Muscle of leg (tissue), 16 donors: ENCODE measurements at places on chromosomes 5 and 9. TPM values are rescaled to one million over a fixed set of nuclear protein-coding genes. Genes with fewer than 3 reads are reported as not detected.
A peak's percentile ranks its signal among the peaks of the same experiment; 100 is the strongest.

GRCh38 chr5:73149540-73149939, 23.5 kb upstream of the TMEM174 start:
- DNase-seq: no peak
- no peak overlapping the region for H3K4me3 ChIP-seq
- no peaks in the 10 kb centered on the region for H3K4me1 ChIP-seq

- no peak overlapping the region for H3K27ac ChIP-seq
- H3K4me1 ChIP-seq: no peaks in the 10 kb centered on the region
- no peak overlapping the region for H3K4me3 ChIP-seq
Observed at GRCh38 chr5:81601919-81602318, 149.0 kb downstream of the SSBP2 start.

DNA sequence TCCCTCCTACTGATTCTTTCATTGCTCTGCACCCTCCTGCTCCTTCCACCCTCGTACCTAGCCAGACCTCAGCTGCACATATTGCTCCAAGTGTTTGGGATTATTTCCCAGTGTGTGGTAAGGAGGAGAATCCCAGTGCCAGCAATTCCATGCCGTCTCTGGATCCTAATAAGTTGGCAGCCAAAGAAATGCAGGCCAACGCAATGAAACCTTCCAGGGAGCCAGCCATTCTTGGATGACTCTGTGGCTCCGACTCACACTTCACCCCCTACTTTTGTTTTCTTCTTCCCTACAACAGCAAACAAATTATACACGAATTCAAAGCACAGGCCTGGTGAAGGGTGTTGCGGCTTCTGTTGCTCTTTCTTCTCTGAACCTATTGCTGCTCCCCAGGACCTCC, 82.5 kb upstream of the SLC1A3 start:
- no peaks in the 10 kb centered on the region for H3K27me3 ChIP-seq
- no peak overlapping the region for H3K27ac ChIP-seq
- H3K4me1 ChIP-seq: peaks cover 5% of the 10 kb centered on the region
- no peaks in the 10 kb centered on the region for H3K36me3 ChIP-seq
- no peak overlapping the region for H3K4me3 ChIP-seq
- DNase-seq: no peak

CDH6 gene
- total RNA-seq: 8.0 TPM

DNA sequence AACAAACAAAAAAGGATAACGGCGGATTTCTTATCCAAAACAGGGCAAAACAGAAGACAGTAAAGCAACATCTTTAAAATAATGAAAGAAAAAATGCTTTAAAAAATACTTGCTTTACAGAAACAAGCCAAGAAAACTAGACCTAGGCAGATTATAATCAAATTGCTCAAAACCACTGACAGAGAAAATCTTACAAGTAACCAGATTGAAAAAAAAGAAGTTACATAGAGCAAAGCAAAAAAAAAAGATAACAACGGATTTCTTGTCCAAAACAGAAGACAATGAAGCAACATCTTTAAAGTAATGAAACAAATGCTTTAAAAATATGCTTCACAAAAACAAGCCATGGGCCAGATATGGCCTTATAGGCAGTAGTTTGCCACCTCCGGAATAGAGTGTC, 51.1 kb downstream of the RICTOR start:
- no peak overlapping the region for H3K4me3 ChIP-seq
- no peaks in the 10 kb centered on the region for H3K36me3 ChIP-seq
- H3K27ac ChIP-seq: no peak overlapping the region
- no peaks in the 10 kb centered on the region for H3K27me3 ChIP-seq
- DNase-seq: no peak

STPG3 gene
- total RNA-seq: not detected

- H3K4me3 ChIP-seq: no peak overlapping the region
- no peaks in the 10 kb centered on the region for H3K36me3 ChIP-seq
- DNase-seq: no peak
Observed at GRCh38 chr5:9947944-9948343, 301.7 kb downstream of the ATPSCKMT start.

- H3K4me3 ChIP-seq: no peak overlapping the region
- no peaks in the 10 kb centered on the region for H3K36me3 ChIP-seq
- no peaks in the 10 kb centered on the region for H3K4me1 ChIP-seq
- DNase-seq: no peak
Observed at GRCh38 chr5:168590666-168591065, 11.5 kb upstream of the PANK3 start.

NR2F1 gene
- total RNA-seq: 1.8 TPM

PLEKHG4B gene
- total RNA-seq: 1.1 TPM

- H3K27ac ChIP-seq: no peak overlapping the region
- H3K4me1 ChIP-seq: no peaks in the 10 kb centered on the region
- no peak for DNase-seq
- no peaks in the 10 kb centered on the region for H3K27me3 ChIP-seq
- no peaks in the 10 kb centered on the region for H3K36me3 ChIP-seq
Observed at GRCh38 chr9:88013035-88013434, 38.7 kb upstream of the CDK20 start.

ANKRD55 gene
- not detected for total RNA-seq

DNA sequence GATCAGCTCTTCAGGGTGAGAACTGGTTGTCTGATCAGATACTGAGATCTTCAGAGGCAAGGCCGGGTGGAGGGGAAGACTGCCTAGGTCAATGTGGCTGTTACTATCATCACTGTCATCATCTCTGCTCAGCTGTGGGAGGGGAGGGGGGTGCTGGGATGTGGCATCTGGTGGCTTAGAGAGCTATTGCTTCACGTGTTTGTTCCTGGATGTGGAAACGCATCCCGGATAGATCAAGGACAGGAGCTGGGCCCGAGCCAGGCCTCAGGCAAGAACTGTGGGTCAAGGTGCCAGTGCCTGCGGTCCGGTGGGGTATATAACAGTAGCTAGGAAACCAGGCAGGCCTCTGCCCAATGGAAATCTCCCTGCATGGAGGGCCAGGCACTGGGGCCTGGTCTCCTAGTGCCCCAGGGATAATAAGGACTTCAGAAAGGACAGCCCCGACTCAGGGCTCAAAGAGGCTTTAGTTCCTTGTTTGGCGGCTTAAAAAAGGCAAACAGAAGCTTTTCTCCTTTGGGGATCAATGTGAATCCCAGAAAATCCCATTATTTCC, 30.3 kb upstream of the TIFAB start:
- H3K4me1 ChIP-seq: no peaks in the 10 kb centered on the region
- H3K4me3 ChIP-seq: no peak overlapping the region
- H3K36me3 ChIP-seq: no peaks in the 10 kb centered on the region
- peaks cover 49% of the 10 kb centered on the region for H3K27me3 ChIP-seq

GRCh38 chr5:119276978-119277377, 78.8 kb upstream of the TNFAIP8 start:
- no peak overlapping the region for H3K27ac ChIP-seq
- DNase-seq: no peak

DNA sequence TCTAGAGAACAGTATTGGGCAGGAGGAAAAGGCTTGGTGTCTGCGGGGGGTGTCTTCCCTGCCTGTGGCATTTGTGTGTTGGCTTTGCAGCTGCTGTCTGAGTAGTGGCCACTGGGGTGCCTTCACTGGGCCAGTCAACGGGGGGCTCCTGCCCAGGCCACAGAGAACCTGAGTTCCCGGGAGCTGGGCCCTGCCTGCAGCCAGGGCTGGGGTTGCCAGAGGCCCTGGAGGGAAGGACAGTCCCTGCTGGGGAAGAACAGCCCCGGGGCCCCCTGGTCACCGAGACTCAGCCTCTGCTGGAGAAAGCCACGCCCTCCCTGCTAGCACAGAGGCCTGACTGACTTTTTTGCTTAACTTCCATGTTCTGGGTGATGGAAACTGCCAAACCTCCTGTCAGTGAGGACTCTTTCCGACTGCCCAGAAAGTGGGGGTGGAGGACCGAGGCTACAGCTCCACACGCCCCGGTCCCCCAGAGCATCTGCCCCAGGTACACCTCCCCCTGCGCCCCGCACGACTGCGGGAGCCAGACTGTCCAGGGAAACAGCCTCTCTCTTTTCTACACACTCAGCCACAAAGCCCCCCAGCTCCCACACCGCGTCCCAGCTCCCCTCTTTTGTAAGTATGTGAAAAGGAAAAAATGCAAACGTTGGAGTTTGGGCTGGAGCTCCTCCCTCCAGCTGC, 133.4 kb downstream of the DAB2IP start:
- H3K4me3 ChIP-seq: no peak overlapping the region
- no peaks in the 10 kb centered on the region for H3K27me3 ChIP-seq

- peaks cover 42% of the 10 kb centered on the region for H3K4me1 ChIP-seq
- peak; percentile 94 for DNase-seq
- H3K36me3 ChIP-seq: no peaks in the 10 kb centered on the region
- H3K27me3 ChIP-seq: no peaks in the 10 kb centered on the region
- H3K4me3 ChIP-seq: no peak overlapping the region
- H3K27ac ChIP-seq: peak overlapping the region; percentile 82
Observed at GRCh38 chr5:154273028-154273617, 82.6 kb downstream of the GALNT10 start.
